ENCODE measurements at places on chromosomes 1 and 21.
A peak's percentile ranks its signal among the peaks of the same experiment; 100 is the strongest.

DNA sequence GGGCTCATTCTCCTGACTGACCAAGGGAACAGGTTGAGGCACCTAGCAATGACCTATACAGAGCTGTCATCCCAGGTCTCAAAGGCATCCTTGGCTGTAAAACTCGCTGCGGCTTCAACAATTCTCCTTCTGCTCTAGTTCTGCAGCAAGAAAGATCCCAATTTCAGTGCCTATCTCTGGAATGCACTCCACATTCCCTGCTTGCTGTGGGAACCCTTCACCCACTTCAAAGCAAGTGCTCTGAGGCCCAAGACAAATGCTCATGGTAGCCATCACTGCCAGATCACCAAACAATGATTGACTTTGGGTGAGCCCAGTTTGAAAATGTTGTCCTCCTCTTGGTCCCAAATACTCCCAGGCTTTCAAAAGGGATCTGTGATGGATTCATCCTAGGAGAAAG is 37.7 kb upstream of the FMO3 start:
- no peak for DNase-seq

- no peak for DNase-seq
These were observed 62.8 kb downstream of the PLXNA2 start for GRCh38 chr1:208181364-208181763.

GRCh38 chr21:37821786-37822450 is 94.3 kb downstream of the KCNJ6 start:
- DNase-seq, result no peak

DNA sequence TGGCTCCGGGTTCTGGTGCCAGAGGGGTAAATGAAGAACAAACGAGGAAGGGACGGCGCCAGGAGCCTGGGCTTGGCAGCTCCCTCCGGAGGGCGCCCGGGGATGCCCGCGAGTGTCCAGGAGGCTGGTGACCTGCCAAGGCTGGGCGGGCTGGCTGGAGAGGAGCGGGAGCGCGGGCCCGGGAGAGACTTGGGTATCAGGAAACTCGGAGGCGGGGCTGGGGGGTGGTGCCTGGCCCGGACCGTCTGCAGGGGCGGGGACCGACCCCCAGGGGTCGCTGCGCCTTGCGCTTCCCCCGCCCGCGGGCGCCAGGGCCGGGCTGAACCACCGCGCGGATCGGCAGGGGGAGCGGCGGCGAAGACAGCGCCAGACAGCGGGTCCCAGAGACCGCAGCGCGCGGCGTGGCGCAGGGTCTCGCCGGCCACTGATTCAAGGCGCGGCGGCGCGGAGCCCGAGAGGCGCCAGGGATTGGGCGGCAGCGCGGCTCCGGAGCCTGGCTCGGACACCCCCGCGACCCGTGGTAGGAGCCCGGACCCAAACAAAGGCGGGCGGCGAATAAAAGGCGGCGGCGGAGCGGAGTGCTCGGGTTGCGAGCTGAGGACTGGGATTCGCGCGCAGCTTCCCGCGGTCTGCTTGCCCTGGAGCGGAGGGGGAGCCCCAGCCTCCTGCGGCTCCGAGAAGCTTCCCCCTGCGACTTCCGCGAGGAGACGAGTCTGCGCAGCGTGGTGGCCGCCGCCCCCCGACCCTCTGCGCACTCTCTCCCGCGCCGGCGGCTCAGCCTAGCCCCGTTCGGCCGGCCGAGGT is at the start of gene DISP3:
Gene DISP3, plus strand, starts transcription at position 585 of the 804 bp plus-strand sequence. CDS start 21,838 bp downstream, outside the sequence.
- DNase-seq, result peak; percentile 44

DNA sequence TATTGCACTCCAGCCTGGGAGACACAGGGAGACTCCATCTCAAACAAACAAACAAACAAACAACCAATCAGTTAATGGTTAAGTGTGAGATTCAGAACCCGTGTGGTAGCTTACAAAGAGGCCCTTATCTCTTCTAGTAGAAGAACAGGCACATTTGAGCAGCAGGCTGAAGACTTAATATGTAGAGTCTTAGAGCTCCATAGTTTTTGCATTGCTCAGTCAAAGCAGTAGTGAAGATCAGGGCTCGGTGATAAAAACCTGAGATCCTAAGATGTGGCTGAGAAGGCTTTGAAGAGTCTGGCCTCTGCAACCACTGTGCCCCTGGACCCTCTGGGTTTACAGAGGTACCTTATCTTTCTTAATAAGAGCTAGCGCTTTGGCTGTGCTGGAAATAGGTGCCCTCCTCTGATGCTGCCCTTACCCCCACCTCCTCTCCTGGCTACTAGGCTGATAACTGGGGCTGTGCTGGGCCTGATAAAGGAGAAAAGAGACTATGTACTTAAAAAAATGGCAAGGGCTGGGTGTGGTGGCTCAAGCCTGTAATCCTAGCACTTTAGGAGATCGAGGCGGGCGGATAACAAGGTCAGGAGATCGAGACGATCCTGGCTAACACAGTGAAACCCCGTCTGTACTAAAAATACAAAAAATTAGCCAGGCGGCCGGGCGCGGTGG is 10.5 kb upstream of the UCK2 start:
- DNase-seq, result no peak

- DNase-seq, result no peak
These were observed 5.1 kb downstream of the CASZ1 start for GRCh38 chr1:10791105-10791951.

- DNase-seq, result no peak
These were observed 673 bp upstream of the DHCR24 start for GRCh38 chr1:54887665-54888071.

GRCh38 chr1:17773591-17774326 is 18.6 kb downstream of the ACTL8 start:
- DNase-seq, result no peak

DNA sequence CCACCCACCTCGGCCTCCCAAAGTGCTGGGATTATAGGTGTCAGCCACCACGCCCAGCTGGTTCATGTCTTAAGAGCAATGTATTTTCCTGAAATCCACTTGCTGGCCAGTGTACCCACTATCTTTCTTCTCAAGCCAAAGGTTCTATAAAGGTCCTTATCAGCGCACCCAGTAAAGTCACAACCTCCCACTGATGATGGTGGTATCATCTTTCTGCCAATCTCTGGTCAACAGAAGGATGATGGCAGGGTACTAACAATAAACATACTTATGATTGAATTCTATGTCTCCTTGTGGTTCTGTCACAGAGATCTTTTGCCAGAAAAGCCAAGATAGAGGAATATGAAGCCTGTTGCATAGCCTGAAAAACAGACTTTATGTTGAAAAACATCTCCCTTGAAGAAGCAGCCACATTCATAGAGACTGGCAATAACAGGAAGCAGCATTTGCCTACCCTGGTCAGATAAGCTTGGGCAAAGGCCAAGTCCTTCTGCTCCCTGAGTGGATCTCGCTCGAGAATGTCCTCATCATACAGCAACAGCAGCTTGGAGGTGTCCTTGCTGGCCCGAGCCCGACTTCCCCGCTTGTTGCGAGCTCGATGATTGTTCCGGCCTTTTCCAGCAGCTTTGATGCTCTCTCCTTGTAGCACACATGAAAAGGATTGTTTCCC is 73.0 kb downstream of the DAP3 start:
- DNase-seq, result no peak

GRCh38 chr1:11337580-11338073 is 64.6 kb downstream of the UBIAD1 start:
- no peak for DNase-seq

- no peak for DNase-seq
These were observed 63.1 kb downstream of the LAMC2 start for GRCh38 chr1:183248989-183249691.

- DNase-seq, result no peak
These were observed 85.5 kb upstream of the PALMD start for GRCh38 chr1:99560207-99561040.

DNA sequence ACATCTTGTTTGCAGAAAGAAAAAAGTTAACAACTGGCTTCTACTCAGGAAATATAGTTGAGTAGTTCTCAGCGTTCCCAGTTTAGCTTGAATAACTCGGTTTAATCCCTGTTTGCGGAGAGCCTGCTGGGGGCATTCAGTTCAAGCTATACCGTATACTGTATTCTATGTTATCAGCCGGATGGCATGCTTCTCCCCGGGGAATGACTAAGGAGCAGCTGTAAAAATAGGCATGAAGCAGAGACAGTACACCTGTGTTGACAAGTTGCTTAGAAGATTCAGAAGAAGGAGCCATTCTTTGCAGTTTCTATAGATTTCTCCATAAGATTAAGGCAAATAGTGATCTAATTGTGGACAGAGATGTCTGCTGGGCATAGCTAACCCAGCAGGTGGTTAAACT is 267.8 kb upstream of the NCAM2 start:
- DNase-seq, result no peak

- no peak for DNase-seq
These were observed 5.5 kb downstream of the AMPD2 start for GRCh38 chr1:109625176-109625575.

DNA sequence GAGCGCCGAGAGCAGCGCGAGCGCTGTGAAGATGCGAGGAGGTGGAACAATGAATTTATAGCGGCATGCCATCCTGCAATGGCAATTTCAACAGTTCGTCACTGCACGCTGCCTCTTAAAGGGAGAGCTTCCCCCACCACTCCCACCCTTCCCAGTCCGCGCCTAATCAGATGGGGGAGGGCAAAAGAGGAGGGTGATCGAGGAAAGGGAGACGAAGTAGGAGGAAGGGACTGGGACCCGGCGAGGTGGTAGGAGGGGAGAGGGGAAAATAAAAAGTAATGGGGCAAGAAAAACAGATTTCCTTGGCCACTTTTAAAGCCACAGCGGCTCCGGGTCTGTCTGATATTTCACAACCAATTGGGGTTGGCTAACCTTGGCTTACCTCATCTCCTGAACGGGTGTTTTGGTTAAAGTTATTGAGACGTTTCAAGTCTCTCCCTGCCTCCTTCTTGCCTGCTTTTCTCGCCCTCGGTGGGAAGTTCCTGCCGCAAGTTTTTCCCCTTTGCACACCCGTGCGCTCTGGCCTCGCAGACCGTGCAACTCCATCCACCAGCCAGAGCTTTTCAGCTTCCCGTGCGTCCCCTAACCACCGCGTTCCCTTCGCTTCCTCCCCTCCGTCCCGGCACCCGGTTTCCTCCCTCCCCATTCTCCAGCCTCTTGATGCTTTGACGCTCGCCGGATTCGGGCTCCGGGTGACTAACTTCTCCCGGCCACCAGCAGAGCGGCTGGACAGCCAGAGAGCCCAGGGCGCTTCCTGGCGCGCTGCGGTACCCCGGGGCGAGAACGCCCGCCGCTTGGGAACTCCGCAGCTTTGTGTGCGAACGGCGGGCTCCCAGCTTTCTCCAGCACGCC is at the start of gene ADAMTS5:
Gene ADAMTS5, minus strand, starts transcription at position 27 of the 852 bp plus-strand sequence. CDS start 697 bp downstream, outside the sequence.
- peak; percentile 83 for DNase-seq

GRCh38 chr1:31877544-31877943 is 60.6 kb downstream of the PTP4A2 start:
- no peak for DNase-seq

DNA sequence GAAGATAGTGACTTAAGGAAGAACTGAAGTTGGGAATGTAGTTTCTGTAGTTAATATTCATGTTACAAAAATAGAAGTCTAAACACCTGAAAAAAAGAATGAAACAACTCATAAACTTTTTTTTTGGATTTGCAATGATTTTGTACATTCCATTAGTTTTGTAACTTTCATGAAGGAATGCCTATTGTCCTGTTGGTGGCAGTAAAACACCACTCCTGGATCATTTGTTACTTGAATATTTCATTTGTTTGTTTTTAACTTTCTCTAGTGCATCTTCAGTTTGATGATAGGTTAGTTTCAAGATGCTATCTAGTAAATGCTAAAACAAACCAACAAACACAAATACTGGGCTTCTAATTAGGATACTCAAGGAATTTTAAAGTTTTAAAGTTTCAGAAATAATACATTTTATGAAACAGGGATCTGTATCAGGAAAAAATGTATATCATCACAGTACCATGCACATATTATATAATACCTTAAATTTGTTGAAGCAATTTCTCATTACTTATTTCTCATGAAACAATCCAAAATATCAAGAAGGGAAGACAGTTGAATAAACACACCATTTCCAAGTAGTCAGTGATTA is 229.7 kb upstream of the CACYBP start:
- DNase-seq, result peak; percentile 41

- DNase-seq, result no peak
These were observed 3.4 kb upstream of the PCSK9 start for GRCh38 chr1:55035904-55036303.
